ENCODE measurements at places on chromosomes 7 and 10.

DNA sequence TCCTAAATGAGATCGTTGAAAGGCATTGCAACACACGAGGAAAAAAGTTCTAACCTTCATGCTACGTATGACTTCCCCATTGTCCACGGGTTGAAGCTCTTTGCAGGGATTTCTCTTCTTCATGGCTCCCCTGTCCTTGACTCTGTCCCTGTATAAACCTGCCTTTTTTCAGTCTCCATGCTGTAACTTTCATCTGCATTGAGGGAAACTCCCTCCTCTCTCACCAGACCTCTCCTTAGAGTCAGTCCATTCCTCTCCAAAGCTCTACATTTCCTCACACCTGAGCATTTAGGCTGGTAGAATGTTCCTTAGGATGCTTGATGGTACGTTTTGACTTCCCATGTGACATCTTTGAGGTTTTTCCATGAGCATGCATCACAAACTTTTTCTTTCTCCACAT, 134.2 kb upstream of the FAM171A1 start:
- DNase-seq: no peak

DNA sequence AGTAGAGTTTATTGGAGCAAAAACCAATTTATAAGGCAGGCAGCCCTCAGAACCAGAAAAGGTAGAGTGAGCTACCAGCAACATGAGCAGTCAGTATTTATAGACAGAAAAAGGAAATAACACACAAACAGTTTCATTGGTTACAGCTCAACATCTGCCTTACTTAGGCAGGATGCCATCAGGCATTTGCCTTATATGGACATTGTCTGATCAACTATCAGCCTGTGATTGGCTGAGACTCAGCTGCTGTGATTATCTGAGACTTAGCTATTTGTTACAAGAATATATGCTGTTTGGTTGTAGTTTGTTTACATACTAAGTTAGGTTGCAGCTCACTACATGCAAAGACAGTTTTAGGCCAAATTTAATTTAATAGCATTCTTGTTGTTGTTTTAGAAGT, 60.4 kb upstream of the CDK1 start:
- DNase-seq: no peak

- DNase-seq: no peak
Observed at GRCh38 chr7:1455241-1455939, 3.9 kb downstream of the MICALL2 start.

DNA sequence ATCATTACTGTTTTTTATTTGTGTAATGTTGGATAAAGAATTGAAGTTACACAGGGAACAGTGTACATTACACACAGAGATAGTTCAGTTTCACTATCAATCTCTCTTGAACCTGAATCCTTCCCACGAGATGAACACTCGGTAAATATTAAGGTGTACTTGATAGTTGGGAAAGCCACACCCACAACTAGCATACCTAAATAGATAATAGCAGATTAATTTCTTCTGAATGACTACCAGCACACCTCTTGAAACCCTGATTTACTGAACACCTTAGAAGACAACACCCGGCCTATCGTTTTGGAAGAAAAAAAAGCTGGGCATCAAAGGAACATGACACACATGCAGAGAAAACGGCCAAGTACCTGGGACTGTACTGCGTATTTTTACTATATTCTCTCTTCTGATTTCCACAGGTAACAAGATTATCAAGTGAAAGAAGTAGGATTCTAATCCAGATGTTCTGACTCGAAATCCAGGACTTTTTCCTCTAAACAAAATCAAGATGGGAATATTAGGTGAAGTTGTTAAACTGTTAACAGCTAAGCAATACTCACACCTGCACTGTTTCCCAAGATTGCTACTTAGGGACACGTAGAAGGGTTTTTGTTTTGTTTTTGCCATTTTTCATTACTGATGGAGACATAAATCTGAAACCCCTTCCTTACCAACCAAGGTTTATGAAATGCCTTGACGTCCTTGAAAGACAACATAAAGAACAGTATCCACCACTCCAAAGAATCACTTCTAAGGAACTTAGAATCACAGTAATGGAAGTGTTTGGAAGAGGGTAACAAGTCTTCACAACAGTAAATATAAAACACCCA, 1.0 kb downstream of the CCDC186 start:
- no peak for DNase-seq

DNA sequence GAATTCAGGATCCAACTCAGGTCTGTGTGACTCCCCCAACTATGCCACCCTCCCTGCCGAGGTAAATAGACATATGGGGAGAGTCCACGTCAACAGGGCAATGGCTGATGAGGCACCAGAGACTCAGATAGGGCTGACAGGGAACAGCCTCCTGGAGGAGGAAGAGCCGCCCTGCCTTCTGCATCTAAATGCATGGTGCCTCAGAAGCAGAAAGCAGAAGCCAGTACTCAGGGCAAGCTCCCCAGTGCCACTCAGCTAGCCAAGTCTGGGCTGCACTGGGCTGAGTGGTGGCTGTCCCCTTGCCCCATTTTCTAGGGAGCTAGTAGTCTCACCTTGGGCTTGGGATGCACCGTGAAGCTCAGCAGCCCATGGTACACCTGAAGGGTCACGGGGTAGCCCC, 11.0 kb downstream of the RRP12 start:
- DNase-seq: no peak
